Activated CD8-positive, alpha-beta T cell treated with anti-CD3 and anti-CD28 coated beads, Interleukin-2, amount 10 ng/mL, durations not matched to agents 7 days and 5 days (primary cell): ENCODE measurements at places on chromosomes 3 and 15. TPM values are rescaled to one million over a fixed set of nuclear protein-coding genes. Genes with fewer than 3 reads are reported as not detected.

DNA sequence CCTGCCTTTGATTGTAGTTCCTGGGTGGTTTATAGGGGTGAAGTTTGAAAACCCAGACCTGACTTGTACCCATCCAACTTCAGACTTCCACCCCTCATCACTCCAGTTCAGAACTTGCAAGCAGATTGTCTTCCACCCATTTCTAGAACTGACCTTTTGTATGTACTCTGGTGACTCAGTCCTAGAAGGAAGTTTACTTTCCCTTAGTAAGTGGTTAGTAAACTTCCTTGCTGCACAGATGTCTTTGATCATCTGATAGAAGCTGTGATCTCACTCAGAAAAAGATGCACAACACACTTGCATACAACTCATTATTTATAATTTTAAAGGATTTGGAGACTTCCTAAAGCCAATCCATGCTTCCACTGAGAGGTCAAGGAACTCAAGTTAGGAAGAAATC is 368.0 kb downstream of the MFSD1 start:
- no peak for DNase-seq

DNA sequence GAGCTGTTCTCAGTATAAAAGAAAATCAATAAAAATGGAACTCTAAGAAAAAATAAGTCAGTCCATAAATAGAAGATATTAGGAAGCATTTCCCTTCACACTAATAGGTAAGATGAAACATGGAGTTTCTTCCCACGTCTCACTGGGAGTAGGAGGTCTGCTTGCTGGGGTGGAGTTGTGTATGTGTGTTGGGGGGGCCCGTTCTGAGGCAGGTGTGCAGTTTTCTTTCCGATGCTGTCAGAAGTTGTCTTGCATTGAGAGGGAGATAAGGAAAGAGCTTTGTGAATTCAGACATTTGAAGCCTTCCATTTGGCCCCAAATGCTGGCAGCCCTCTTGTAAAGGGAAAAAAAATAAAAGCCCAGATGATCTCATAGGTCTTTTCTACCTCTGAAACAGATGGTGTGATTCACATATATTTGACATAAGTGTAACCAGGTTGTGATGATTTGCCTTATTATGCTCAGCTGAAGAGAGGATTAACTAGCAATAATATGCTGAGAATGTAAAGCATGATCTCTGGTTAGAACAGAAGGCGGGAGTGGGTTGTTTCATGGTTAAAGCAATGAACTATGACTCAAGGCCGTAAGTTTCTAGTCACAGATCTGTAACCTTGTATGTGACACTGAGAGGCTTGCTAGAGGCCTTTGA is 8.8 kb downstream of the RASGRP1 start:
- DNase-seq, result no peak

DNA sequence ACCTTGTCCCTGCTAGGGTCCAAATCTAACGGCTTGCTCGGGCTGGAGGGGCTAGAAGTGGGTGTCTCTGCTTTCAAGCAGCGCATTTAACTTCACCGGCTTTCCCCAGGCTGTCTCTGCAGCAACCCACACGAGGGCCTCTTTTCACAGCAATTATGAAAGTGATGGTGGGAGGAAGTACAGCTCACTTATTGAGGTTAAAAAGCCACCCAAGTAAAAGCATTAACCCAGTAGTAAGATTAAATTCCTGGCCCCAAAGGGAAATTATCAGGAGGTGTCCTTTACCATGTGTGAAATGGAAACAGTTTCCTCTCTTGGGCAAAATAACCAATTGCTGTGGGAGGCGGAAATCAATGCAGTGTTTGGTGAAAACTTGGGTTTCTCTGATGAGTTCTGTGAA is 41.1 kb downstream of the NGRN start:
- DNase-seq, result peak; percentile 60

Gene RARB
- total RNA-seq, result not detected

Gene TMEM212
- not detected for total RNA-seq

- DNase-seq, result no peak
Observed at GRCh38 chr3:55902221-55902900, 415.3 kb upstream of the WNT5A start.

DNA sequence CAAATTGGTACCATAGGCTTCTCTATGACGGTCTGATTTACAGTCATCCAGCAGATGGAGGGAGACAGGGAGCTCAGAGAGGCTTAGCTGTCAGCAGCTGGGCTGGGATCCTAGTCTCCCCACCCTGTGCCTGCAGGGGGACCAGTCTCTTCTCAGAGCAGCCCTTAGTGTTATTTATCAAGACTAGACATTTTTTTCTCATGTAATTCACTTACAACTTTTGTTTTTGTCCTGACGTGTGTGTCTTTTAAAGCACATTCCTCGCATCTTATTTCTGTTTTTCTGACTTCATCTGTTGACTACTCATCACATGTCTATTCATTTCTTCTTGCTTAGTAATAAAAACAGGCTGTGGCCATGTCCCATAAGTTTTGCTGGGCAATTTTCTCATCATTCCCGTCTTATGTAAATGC is 116.1 kb downstream of the KLF13 start:
- DNase-seq, result no peak

Gene DUOX2
- total RNA-seq, result not detected

Gene A4GNT
- total RNA-seq, result not detected

DNA sequence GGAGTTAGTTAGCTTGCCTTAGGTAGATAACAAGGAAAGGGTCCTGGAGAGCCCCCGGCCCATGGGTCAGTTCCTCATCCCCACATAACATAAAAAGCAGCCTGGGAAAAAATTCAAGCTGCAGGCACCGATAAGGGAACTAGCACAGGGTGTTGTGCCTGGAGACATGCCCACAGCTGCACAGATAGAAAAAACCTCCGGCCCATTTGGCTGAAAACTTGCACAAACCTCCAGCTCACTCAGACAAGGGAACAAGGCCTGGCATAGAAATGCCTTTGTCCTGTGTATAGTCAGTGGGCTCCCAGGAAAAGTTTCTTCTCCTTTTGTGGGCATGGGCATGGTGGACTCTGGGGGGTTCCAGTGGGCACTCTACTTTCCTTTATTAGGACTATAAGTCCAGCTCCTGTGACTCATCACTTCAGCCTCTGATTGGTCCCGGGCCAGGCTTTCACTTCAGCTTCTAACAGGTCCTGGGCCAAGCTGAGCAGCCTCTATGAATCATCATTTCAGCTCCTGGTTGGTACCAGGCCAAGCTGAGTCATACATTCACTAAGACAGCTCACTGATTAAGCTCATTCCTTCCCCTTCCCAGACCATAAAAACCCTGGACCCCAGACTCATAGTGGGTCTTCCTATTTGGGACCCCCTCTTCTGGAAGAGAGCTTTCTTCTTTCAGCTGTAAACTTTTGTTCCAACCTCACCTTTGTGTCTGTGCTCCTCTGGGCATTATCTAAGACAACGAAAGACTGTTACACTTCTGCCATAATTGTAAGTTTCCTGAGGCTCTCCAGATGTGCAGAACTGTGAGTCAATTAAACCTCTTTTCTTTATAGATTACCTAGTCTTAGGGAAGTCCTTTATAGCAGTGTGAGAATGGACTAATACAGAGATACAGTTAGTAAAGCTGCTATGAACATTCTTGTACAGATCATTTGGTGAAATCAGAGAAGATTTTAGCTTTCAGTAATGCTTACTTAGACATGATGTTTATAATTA is 348.0 kb upstream of the DPPA4 start:
- DNase-seq, result no peak

GRCh38 chr3:7813365-7813764 is 688.3 kb upstream of the LMCD1 start:
- no peak for DNase-seq

DNA sequence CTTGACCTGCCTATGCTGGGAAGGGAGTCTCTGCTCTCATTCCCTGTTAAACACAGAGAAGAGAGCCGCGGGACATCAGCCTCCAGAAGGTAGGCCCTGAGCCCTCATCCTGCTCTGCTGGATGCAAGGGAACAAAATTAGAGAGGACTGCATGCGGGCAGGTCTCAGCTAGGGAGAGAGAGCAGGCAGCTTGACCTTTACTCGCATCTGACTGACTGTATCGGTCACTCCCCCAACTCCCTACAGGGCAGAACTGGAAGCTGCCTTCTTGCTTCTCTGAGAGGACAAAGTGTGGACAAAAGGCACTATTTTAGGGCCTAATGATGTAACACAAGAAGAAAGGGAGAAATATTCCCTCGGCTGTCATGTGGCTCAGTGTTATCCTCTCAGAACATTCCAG is 38.7 kb upstream of the ATOSA start:
- no peak for DNase-seq

- no peak for DNase-seq
Observed at GRCh38 chr3:26621906-26622620, 509 bp upstream of the LRRC3B start.

Gene SLC9C1
- total RNA-seq, result not detected

DNA sequence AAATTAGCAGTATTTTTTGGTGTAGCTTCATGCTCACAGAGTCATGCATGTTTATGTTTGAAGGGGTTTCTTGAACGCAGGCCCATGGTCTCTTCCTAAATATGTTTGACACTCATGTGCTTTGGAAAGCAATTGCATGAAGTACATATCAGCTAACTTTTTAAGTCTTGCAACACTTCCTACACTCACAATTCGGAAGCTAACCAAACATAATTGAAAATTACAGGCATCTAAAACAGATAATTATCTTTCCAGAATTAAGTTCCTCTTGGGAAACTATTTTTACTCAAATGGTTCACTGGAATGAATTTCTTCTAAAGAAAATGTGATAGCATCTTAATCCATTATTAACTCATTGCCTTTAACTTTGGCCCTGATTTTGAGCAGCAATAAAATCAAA is 438.9 kb downstream of the RAP2B start:
- no peak for DNase-seq

Gene ARL13B
- total RNA-seq, result 12.0 TPM

DNA sequence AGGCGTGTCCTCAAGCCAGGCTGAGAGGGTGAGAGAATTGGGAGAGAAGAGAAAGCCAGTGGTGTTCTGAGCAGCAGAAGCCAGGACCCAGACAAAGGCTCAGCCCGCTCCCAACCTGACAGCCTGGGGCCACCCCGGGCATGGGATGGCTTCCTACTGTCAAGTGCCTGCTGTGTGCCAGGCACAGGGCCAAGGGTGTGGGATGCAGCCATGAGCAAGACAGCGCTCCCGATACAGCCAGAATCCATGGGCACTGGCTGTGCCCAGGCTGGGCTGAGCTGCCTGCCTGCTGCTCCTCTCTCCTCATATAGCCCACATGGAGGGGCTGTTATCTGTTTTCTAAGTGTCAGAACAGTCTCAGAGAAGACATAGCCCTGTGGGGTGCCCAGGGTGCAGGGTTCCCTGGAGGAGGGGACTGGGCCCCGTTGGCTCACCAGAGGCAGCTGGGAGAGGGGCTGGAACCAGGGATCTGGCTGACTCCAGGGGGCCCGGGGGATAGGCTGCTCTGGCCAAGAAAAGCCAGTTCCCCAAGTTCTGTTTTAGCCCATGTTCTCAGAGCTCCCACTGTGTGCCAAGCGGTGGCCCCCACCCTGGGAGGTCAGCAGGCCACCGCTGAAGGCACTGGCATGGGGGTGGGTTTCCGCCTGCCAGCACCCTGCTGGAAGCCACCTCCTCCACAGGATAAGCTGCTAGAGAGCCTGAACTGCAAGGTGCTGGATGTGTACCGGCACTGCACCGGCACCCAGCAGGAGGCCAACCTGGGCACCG is 39.0 kb downstream of the CFAP100 start:
- no peak for DNase-seq

Gene CYP1A2
- not detected for total RNA-seq

DNA sequence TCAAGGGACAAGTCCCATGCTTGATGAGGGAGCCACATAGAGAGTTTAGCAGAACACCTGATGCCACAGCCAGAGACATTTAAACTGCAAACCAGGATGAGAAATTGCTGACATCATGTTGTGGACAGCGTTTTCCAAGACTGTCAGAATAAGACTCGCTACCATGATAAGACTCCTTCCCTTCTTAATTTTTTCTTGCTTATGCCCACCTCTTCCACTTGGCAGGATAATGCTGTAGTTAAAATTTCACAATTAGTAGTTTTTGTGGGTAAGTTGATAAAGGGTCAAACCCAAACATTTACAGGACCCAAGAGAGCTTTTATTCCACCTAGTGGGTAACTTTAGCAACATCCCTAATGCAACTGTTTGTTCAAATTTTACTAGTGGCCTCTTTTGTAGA is 3.0 kb upstream of the PIAS1 start:
- no peak for DNase-seq

Gene USP3
- total RNA-seq, result 48.3 TPM

- no peak for DNase-seq
Observed at GRCh38 chr15:72983801-72984545, 68.3 kb upstream of the NEO1 start.

DNA sequence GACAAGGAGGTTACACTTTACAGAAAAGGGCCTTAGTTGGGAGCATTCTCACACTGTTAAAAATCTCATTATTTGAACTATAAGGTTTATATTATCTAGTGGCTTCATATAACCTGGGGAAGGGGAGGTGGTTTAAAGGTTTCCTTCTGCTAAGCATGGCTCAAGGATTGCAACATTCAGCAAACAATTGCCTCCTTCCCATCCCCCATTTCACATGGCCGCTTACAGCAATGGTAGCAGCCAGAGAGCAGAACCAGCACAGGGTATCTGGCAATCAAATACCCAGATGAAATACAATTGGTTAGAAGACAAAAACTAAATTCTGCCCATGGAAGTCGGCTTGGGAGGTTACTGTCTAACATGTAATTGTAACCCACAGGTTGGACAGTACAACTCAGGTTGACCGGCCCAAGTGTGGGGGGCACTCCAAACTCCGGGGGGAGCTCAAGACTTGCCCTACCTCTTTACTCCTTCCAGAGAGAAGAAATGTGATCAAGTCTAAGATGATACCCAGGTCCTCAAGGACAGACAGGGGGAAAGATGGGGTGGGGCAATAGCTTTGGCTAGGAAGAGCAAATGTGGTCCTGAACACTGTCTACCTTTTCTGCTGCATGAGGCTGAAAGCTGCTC is 15.5 kb downstream of the ETV5 start:
- no peak for DNase-seq

Gene EPB42
- not detected for total RNA-seq

Gene LSAMP
- total RNA-seq, result not detected

Gene ALAS1
- total RNA-seq, result 60.8 TPM

Gene C3orf20
- 0.11 TPM for total RNA-seq
